ENCODE measurements at places on chromosomes 4 and X.

GRCh38 chr4:113955948-113956347 lies 23.5 kb downstream of the ARSJ start:
- DNase-seq, result no peak

DNA sequence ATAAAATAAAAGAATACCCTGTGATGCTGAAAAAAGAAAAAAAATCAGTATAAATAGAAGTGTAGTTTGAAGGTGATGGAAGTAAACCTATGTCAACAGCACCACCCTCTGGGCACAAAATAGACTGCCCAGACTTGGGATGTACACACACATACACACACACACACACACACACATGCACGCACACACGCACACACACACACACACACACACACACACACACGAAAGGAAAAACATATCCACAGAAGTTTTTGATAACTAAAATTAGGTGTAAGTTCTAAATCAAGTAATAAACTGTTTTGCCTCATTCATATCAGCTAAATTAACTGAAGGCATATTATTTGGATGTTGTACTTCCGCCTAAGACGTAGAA lies 40.5 kb downstream of the ANXA5 start:
- no peak for DNase-seq

GRCh38 chr4:72895408-72895807 lies 174.1 kb downstream of the COX18 start:
- DNase-seq, result peak; percentile 97

DNA sequence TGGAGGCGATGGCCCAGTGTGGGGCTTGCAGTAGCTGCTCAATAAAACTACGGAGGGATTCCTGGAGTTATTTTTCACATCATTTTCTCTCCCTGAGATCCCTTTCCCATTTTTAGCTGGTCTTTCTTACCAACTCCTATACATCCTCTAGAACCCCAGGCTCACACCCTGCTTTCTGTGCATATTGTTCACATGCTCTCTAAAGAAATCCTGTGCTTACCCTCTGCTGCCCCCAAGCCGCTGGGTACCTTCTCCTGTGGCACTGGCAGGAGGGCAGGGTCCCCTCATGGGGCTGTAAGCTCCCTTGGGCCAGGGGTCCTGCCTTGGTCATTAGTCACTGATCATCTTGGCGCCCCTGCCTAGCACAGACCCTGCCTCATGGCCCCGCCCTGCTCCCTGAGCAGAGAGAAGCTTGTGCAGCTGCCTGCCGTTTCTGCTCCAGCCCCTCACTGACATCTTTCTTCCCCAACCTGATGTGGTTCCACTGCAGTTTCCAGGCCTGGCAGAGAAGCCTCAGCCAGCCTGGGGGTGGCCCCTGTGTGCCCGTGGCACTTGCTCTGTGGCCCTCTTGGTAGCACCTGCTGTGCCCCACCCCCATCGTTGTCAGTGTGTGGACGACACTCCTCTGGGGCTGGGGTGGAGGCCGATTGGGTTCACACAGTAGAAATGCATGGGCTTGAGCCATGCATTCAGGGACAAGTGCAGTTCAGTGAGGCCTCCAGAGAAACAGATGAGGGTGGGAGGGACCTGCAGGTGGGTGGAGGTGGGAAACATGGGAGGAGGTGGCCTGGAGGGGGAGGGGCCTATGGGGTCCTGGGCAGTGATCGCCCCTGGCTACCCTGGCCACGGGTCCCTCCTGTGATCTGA lies 69.5 kb downstream of the WFS1 start:
- DNase-seq, result no peak

GRCh38 chrX:39850630-39851152 lies 247.1 kb downstream of the BCOR start:
- DNase-seq, result peak; percentile 88

DNA sequence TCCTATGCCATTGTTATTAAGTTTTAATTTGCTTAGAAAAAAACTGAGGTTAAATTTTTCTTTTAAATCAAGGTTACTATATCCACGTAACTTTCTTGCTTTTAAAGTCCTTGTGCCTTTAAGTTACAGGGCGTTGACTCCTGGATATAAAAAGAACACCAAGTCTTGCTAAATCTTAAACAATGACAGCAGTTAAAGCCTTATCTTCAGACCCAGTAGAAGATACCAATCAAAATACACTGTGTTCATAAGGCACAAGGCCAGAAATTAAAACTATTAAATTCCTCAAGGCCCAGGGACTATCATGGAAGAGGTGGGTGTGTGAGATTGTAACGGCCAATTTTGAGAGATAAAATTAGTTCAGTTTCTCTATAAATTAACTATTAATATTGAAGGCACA lies 60.4 kb downstream of the PAGE2 start:
- no peak for DNase-seq
